ENCODE measurements at places on chromosomes 3 and 15.

DNA sequence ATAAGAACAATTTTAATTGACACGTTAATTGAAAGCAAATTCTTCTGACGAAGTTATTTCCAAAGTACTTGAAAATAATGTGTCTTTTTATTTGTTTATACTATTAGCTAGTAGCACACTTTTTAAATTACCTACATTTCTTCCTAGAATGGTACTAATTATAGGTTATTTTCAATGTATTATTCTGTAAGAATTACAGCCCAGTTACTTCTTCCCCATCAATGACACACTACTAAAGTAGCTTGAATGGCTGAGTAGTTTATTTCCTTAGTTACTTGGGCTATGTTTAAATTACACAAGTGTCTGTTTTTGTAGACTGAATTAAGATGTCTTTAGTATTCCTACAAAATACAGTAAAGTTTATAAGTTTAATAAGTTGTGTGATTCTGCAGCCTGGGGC lies 217.6 kb upstream of the IL12A start:
- no peak for DNase-seq

DNA sequence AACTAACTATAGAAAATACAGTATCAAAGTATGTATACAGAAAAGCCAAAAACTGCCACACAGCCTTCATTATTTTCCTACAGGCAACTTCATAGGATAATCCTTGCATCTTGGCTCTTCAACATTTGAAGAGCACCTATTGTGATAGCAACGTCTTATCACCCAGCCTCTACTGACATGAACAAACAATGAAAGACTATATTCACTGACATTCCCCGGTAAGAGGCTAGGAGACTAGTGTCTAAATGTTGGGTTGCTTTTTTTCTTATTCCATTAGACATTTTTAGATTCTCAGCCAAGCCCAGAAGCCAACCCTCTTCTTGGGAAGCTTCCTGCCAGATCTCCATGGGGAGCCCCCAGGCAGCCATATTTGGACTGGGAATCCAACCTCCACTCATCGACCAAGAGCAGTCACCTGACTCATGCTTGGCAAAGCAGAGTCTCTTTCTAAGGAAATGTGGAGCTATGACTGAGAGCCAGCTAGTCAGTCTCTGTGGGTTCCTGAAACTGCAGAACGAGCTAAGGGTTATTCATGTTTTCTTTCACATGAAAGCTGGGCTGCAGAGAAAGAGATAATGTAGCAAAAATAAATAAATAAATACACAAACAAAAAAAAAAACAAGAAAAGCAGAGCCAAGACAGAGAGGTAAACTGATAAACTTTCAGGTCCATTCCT lies 227.5 kb downstream of the MAGI1 start:
- no peak for DNase-seq

GRCh38 chr3:196800742-196801434 lies 61.2 kb downstream of the PAK2 start:
- no peak for DNase-seq

GRCh38 chr3:106610362-106610959 lies 741.6 kb upstream of the CBLB start:
- no peak for DNase-seq

GRCh38 chr3:100463646-100464155 lies 28.7 kb upstream of the TMEM45A start:
- DNase-seq: no peak

DNA sequence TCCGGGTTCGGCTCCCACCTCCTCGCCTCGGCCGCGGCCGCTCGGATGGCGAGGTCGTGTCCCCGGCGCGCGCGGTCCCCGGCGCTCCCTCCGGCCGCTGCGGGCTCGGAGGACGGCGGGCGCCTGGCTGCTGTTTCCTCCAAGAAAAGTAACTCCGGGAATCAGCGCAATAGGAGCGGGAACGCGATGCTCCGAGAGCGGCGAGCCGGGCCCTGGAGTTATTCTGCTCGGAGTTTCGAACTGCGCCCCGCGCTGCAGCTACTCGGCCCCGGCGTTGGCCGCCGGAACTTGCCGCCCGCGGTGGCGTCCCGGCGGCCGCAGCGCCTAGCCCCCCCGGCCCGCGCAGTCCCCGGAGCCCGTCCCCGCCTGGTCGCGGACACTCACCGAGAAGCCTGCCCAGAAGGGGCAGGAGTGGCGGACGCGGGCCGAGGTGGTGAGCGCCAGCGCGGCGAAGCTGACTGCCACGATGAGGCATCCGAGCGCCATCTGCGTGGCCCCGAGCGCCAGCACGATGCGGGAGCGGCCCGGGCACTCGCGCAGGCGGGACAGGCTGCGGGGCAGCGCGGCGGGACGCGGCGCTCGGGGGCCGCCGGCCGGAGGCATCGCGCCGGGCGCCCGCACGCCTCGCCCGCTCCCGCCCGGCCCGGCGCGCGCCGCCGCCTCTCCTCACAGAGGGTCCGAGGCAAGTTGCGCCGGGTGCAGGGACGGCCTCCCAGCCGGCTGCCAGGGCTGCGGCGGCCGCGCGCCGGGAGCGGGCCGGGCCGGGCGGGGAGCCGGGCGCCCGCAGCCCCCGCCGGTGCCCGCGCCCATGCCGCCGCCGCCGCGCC lies 251.9 kb downstream of the TJP1 start:
- DNase-seq: no peak

- no peak for DNase-seq
Observed at GRCh38 chr3:43794776-43795175, 104.0 kb downstream of the ABHD5 start.

DNA sequence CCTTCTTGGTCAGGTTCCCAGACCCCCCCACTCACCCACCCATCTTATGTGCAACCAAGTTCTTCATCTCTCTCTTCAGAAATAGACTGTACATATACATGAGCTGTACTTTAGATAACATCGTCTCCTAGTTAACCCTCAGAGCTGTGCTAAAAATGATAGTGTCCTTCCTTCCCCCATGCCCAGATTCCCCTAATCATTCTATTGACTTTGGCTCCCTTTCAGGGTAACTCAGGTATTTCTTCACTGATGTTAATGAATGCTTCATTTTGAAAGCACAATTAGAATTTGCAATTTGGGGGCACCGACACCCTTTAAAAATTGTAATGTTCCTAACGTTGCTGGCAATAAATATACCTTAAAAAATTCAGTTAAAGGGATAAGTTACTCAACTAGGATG lies 10.9 kb downstream of the PARP9 start:
- DNase-seq: no peak

DNA sequence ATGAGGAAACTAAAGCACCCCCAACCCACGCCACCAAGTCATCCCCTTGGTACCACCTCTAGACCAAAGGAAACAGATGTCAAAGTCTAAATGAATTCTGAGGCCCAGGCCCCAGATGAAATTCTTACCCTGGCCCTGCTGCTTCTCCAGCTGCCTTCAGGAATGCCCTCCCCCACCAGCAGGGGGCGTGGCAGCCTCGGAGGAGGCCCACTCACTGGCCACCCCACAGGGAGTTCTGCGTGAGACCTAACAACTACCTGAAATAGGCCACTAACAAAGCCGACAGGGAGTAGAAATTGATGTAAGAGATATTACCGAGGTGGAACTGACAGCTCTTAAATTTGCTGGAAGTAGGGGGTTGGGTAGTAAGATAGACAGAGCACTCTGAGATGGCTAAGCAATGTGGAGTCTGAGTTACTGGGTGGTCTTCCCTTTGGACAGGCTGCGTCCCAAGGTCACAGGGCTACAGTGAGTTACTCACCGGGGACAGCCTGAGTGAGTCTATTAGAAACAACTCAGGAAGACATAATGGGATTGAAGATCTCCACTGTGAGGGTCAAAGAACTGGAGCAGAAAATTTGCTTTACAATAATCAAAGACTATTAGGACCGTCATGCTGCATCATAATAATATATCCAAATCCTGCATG lies 240.7 kb downstream of the SHOX2 start:
- peak; percentile 9 for DNase-seq

GRCh38 chr15:73125219-73125618 lies 73.0 kb downstream of the NEO1 start:
- no peak for DNase-seq

DNA sequence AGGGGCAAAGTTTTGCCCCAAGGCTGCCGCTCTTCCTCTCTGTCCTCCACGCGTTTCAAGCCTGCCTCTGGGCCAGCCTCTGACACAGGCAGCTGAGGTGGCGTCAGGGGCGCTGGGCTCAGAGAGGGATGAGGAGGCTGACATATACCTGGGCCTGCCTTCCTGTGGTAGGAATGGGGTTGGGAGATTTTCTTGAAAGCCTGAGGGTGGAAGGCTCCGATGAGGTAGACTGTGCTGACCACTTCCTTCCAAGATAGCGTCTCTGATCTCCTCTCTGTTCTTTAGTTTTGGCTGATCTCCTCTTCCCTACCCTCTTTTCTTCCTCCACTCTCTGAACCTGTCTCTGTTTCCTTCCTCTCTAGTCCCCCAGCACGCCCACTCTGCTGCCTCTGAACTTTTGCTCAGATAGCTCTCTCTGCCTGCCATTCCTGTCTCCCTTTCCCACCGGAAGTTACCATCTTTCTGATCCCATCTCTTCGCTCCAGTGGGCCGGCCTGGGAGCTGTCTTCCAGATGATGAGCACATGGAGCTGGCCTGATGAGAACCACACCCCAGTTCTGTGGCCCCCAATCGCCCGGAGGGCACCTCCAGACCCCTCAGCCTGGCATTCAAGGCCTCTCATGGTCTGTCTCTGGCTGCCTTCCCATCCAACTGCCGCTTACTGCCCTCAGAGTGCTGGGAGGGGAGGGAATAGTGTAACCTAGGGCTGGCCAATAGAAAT lies 32.5 kb upstream of the LCTL start:
- no peak for DNase-seq

DNA sequence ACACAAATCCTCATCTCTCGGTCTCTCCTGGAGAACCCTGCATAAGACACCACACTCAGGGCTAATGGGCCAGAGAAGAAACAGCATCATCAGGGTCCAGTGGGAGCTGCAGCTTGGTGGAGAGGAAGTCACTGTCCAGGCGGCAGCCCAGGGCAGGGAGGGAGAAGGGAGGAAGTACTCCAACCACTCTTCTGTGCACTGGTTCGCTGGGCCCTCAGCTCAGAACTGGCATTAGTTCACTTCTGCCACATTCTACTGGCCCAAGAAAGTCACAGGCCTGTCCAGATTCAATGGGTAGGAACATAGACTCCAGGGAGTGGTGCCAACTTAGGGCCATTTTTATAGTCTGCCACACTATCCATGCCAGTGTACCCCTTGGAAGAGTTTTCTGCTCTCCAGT lies 169.0 kb downstream of the ABHD5 start:
- DNase-seq: no peak

DNA sequence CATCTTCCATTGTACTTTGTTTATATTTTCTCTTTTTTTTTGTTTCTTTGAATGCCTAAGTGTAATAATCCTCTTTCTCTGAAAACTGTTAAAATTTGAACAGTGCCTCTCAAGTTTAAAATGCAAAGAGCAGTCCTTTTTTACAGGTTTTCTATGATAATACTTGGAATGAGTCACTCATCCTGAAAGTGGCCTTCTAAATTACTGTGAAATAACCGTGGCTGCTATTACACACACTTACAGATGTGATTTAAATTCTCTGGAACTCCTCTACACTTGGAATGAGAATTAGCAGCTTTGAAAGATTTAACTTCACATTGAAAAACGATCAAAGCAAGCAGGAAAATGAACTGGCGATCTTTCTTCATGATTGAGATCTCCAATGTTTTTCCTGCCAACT lies 105.9 kb downstream of the ROBO1 start:
- no peak for DNase-seq

GRCh38 chr3:105195260-105195659 lies 171.4 kb upstream of the ALCAM start:
- no peak for DNase-seq

DNA sequence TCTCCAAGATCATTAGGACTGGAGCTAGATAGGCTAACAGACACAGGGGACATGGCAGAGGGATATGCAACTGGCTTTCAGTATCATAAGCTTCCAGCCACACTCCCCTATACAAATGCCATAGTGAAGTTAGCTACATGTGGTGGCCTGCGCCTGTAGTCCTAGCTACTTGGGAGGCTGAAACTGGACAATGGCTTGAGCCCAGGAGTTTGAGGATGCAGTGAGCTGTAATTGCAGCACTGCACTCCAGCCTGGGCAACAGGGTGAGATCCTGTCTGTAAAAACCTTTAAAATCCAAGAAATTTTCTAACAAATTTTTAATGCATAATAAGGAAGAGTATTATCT lies 37.3 kb downstream of the DLG1 start:
- DNase-seq: no peak

GRCh38 chr3:72383883-72384282 lies 464.4 kb downstream of the SHQ1 start:
- no peak for DNase-seq

DNA sequence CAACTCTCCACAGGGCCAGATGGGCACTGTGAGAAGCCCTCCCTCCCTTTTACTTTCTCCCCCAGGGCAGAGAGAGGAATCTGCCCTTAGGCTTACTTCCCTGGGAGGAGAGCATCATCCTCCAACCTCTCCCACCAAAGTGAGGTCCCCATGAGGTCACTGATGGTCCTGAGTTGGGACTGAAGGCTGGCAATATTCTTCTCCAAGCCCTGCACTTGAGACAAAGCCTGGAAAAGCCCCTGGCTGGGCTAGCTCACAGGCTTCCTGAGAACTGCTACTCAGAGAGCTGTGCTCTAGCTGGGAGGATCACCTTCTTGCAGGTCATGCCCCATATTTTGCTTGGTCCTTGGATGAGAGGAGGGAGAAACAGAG lies 110.0 kb upstream of the MEF2A start:
- no peak for DNase-seq

GRCh38 chr3:157127831-157128767 lies 31.8 kb downstream of the CCNL1 start:
- DNase-seq: no peak

DNA sequence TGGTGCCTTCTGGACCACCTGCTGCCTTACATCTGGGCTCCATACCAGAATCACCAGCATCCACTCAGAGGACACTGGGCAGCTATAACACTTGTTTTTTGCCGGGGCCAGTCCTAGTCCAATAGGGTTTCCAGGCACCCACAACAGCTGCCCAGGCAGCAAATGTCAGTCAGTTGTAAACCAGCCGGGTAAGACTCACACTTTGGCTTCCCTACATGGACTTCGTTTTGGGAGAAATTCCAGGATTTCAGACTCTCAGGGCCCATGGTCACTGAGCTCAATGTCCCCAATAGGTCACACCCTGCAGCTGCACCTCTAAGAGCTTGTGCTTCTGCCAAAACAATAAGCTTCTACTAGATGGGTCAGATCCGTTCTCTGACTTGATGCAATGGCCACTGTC lies 83.8 kb downstream of the FAM174B start:
- DNase-seq: no peak

- DNase-seq: no peak
Observed at GRCh38 chr3:159260049-159260662, 458.3 kb downstream of the MFSD1 start.

DNA sequence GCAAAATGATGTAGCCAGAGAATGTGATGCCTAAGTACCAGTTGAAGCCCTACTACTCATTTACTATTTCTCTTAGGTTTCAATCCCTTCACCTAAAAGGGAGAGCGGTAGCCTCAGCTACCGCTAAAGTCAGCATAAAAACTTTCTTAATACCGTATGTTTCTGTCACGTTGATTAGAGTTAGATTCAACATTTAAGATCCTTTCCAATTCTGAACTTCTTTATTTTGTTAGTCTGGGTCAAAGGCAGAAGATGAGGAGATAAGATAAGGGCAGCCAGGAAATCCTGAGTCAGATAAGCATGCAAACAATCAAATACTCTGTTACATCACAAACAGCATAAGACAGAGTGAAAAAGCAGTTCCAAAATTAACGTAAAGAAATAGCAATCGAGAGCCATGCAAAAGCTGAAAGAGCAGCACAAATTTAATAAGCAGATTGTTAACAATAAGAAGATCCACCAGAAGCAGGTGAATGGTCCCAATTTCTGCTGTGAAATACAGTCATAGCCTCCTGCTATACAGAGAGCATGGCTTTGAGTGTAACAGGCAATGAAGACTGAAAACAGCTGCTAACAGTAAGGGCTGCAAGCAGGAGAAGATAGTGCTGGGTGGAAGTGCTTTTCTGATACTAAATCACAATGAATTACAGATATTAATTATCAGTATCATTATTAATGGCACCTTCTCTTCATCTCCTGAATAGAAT lies 3.0 kb downstream of the TMEM207 start:
- DNase-seq: no peak

Data from SHP77 treated with DMSO at 0.1 percent for 48 hours (cell line).